ENCODE measurements at places on chromosomes 4 and X.

- no peak for DNase-seq
Measured at GRCh38 chr4:182486881-182487280, 243.7 kb downstream of the TENM3 start.

- DNase-seq: no peak
Measured at GRCh38 chr4:170106900-170107299, 17.1 kb upstream of the AADAT start.

DNA sequence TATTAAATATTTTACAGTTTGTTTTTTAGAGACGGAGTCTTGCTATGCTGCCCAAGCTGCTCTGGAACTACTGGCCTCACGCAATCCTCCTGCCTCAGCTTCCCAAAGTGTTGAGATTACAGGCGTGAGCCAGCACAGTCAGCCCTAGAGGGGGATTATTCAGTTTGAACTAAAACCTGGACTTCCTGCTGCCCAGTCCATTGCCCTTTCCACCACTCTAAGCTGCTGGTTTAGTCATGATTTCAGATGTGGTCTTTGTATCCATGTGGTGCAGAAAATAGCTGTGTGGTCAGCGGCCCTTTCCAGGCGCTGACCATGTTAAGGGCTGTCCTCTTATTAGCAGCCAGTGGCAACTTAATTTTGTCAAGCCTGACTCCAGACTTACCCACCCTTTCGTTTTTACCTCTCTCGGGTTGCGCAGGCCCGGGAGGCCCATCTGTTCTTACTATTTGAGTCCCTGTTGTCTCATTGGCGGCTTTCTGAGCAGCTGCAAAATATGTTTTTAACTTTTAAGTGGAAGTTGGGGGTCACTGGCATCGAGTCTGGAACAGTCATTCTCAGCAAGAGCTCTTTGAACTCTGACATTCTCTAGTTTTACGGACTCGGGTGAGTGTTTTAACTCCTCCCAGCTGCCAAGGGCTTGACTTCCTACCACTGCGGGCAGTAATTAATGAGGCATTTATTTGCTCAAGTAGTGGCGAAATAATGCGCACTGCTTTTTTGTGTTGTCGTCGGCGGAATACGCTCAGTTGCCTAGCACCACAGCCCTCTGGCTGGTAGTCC lies 773 bp upstream of the VMA21 start:
- no peak for DNase-seq

DNA sequence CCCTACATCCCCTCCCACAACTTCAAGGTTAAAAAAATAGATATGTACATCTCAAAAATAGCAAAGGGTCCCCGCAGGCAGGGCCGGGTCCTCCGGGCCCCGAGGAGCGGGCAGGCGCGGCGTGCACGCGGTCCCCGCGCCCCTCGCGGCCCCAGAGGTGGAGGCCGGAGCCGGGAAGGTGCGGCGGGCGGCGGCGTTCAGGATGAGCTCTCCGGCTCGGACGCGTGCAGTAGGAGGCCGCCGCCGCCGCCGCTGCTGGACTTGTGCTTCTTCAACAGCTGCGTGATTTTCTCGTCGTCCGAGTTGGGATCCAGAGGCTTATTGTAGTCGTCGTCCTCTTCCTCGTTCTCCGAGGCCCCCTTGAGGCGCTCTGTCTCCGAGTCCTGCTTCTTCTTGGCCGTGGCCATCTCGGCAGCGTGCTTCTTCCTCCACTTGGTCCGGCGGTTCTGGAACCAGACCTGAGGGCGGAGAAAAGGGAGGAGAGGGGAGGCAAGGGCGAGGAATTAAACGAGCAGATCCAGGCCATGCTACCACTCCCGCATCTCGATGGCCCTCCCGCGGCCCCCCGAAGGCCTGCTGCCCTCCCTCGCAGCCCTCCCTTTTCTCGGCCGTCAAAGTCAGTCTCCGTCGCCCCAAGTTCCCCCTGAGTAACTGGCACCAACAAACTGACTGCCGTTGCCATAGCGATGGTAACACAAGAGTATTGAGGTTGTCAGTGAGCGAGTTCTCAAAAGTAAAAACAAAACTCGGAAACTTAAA lies 5.8 kb downstream of the NKX6-1 start:
- no peak for DNase-seq

GRCh38 chr4:110660755-110661154 lies 37.9 kb upstream of the PITX2 start:
- no peak for DNase-seq

- no peak for DNase-seq
Measured at GRCh38 chr4:185896817-185897488, 85.0 kb upstream of the SORBS2 start.

- peak; percentile 20 for DNase-seq
Measured at GRCh38 chr4:40055863-40056715, 561 bp upstream of the N4BP2 start.

DNA sequence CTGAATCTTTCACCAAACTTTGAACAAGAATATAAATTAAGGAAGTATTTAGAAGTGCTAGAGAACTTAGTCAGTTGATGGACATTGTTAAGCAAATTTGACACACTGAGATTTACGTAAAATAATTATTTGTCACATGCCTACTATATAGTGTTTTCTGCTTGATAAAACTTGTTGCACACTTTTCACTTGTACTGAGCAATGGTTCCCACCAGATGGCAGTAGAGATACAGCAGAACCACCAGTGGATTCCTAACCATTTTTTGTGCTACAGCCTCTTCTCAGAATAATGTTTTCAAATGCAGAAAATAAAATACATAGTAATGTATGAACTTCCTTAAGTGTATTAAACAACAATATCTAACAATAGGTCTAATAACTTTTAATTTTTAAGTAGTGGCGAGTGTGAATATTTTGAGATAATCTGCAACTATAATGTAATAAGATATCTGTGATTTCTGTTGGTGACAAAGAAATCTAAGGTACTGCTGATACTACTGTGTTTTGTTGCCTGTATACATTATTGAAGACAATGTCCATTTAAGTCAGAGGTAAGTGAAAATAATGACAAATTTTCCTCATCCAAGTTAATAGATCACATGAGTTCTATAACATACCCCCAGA lies 81.2 kb downstream of the APOOL start:
- DNase-seq: peak; percentile 28

DNA sequence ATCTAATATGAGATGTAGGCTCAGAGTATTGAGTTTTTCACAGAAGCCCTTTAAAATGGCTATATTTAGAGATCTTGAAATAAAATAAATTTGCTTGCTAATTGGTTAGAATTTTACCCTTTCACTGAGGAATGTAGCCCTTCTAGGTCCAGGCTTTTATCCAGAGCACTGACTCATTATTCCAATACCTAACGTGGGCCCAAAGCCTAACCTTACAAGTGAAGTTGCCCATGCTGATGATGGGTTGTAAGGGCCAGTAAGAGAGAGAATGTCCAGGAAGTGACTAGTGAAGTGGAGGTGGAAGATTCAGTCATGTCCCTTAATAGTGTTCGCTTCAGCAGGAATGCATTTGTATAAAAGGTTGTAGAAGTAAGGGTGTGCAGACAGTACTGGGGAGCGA lies 155.9 kb downstream of the STIM2 start:
- DNase-seq: no peak

- no peak for DNase-seq
Measured at GRCh38 chr4:165787516-165788274, 85.3 kb upstream of the TLL1 start.

GRCh38 chr4:156190615-156191014 lies 236.9 kb upstream of the CTSO start:
- no peak for DNase-seq

- no peak for DNase-seq
Measured at GRCh38 chr4:1244978-1245471, 3.9 kb downstream of the CTBP1 start.

DNA sequence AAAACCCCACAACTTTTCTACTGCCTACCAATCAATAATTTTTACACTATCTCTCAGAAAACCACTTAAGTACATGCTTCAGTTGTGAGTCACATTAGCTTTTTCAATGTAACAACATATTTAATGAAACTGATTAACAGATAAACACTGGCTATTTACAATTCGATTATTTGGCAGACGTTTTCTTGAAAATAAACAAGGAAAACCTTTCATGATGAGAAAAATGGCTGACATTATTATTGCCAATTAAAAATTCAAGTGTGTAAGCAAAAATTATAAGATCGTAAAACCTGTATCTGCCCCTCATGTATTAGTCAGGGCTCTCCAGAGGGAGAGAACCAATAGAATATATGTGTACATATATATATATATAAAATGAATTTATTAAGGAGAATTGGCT lies 1555.5 kb upstream of the IGFBP7 start:
- no peak for DNase-seq

DNA sequence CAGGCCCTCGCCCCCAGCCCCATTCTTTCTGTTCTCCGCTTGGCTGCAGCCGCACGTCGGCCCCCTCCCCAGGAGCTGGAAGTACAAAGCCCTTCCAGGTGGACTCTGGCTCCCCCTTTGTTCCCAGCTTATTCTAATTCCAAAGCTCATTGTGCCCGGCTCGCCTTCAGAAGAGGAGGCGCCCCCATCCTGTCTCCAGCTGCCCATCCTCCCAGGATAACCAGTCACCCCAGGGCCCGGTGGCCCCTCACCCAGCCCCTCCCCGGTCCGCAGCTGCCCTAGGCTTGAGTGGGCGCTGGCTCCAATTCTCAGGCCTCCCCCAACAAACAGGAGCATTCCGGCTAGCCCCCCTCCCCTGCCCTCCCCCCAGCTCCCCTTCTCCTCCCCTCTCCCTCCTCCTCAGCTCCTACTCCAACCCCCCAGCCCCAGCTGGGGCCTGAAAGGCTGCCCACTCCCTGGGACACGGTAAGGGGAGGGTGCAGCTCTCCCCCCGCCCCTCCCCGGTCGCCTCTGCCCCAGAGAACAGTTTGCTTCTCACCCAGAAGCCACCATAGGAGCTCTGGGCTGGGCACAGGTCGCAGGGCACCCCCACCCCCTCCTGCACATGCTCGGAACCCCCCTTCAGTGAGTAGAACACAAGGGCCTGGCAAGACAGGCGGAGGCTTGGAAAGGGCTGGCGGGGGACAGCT lies 3.1 kb upstream of the SLC6A8 start:
- DNase-seq: no peak

GRCh38 chr4:35163168-35163567 lies 1081.1 kb downstream of the ARAP2 start:
- DNase-seq: no peak

DNA sequence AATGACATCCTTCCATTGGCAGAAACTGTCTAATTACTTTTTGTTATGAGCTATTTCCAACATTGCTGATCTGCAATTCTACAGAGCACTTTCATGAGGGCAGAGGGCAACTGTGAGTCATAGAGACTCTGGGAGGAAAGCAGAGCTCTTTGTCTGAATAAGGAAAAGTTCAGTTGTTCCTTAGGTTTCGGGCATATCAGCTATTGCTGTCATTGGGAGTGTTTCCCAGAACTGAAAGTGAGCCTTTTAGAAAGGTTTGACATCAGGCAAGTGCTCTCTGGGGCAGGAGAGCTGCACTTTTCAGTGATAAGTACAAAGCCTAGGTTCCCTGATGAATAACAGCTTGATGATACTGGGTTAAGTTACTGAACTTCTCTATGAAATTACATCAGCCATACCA lies 119.2 kb upstream of the EDNRA start:
- DNase-seq: peak; percentile 11

DNA sequence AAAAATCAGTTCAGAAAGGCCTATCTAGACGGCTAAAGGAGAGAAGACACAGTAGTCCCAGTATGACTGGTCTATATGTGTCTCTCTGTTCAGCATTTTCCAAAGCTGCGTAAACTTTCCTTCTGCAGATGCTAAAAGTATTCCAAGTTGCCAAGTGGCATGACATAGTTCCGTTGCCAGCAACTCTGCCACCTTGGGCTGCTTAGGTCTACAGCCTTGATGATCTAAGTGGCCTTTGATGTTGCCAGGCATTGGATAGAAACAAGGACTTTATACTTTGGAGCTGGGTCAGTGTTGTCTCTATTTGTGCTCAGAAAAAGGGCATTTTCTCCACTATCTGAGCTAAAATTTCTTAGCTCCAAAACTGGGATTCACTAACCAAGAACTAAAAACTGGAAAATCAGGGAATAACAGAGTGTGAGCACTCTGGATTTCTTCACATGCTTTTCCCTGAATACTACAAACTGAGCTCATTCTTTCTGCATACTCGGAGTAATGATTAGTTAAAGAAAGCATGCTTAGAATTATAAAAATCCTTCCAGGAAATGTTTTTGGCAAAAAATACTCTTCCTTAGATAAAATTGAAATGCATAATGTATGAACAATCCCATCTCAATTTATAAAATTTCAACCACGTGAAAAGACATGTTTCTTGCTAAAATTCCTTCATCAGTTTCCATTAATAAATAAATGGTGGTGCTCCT lies 191.4 kb downstream of the ADAMTS3 start:
- no peak for DNase-seq

GRCh38 chrX:147899379-147900114 lies 12.2 kb upstream of the FMR1 start:
- DNase-seq: no peak

DNA sequence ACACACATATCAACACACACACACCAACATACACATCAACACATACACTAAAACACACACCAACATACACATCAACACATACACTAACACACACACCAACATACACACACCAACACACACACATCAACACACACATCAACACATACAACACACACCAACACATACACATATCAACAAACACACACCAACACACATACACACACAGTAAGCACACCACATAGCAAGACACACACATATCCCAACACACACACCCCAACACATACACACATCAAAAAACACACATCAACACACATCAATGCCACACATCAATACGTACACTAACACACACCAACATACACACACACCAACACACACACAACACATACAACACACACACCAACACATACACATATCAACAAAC lies 40.9 kb upstream of the MAN2B2 start:
- DNase-seq: no peak

- no peak for DNase-seq
Measured at GRCh38 chr4:39103291-39103690, 41.3 kb downstream of the KLHL5 start.

DNA sequence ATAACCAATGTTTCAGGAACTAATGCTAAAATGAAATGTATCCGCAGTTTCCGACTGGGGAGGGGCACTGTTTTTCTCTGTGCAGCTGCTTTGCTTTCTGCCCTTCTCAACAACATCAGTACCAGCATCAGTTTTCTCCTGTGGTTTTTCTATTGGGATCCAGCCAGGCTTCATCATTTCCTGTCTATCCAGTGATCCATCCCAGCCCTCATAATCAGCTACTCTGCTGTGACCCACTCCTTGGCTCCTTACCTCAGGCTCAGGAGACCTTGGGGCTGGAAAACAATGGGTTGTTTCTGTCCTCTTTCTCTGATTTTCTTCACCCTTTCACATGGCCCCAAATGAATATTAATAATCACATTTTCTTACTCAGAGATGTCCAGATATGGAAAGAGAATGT lies 222.2 kb upstream of the DKK2 start:
- no peak for DNase-seq

GRCh38 chr4:108512615-108513505 lies 107.5 kb upstream of the RPL34 start:
- peak; percentile 45 for DNase-seq

DNA sequence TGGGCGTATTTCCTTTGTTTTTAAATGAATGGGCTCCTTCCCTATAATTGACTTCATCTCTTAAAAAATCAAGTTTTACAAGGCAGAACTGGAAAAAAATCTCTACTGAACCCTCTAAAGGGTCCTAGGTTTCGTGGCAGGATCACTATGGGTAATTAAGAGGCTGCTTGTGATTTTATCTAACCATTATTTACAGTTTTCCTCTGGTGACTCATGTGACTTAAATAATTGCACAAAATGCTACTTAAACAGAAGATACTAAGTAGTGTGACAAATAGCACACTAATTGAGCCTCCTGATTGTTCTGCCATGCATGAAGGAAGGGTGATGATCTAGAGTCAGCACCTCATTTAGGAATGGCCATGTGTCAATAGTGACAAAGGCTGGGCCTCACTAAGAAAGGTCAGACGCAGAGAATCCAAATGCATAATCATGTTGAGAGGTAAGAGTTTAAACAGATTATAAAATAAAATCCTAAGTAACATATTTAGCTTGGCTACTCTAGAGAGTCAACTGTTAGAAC lies 35.5 kb downstream of the OFD1 start:
- no peak for DNase-seq

Data from pons (tissue), 1 donor.